SHP77 (cell line): ENCODE measurements at places on chromosomes 7 and 10.

- no peak for DNase-seq
Observed at GRCh38 chr7:139915864-139916716, 87.0 kb downstream of the TBXAS1 start.

GRCh38 chr7:116259156-116259870, 49.0 kb downstream of the TES start:
- no peak for DNase-seq

DNA sequence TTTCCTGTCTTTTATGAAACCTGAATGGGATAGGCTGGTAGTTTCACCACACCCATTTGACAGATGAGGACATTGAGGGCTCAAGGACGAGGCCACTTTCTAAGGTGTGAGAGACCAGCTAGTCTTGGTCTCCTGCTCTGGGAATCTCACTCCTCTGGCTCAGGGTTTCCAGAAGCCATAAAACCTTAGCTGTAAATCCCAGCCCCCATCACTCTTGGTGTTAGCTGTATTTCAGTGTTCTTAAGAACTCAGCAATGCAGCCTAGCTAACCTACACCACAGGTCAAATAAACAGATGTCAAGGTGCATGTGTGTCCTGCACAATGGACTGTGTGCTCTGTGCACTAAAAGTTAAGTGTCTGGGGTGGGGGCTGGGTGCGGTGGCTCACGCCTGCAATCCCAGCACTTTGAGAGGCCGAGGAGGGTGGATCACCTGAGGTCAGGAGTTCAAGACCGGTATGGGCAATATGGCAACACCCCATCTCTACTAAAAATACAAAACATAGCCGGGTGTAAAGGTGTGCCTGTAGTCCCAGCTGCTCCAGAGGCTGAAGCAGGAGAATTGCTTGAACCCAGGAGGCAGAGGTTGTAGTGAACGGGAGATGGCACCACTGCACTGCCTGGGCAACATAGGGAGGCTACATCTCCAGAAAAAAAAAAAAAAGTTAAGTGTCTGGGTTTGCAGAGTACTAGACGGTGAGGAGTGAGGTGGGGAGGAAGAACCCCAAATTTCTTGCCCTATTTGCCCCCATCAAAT, 567 bp upstream of the EPO start:
- no peak for DNase-seq

DNA sequence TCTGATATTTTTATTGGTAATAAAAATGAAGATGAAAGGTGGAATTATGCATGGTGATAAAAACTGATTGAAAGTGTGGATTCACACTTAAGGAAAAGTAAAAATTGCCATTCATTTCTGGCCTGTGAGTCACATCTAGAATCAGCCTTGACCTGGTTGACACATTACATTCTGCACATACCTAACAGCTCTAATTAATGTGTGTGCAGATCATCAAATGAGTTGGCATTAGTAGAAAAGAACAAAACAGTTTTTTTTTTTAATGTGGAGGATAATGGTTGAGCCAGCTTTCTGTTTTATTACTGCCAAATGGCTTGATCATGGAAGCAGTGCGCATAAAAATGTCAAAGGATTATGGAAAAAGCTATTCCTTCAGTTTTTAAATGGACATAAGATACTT, 142.6 kb upstream of the TMEM196 start:
- DNase-seq, result no peak

- no peak for DNase-seq
Observed at GRCh38 chr10:22058201-22058600, 54.7 kb upstream of the DNAJC1 start.

GRCh38 chr7:130946114-130946513, 212.1 kb upstream of the KLF14 start:
- DNase-seq, result no peak

DNA sequence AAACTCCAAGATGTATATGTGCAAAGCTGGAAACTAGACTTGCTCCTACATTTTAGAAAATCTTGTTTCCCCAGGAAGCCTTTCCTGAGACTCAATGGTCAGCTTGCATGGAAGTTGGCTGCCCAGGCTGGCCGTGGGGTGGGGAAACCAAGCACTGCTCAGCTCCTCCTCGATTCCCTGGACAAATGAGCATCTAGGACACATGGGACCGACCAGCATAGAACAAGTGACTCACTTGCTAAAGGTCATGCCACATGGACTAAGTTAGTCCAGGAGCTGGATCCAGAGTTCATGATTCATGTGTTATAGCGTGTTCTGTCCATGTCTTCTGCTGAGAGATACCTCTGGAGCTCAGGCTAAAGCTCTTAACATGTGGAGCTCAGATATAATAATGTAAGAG, 6.2 kb downstream of the FAM180A start:
- DNase-seq, result no peak

GRCh38 chr7:30171766-30172447, 37.1 kb downstream of the MTURN start:
- no peak for DNase-seq

GRCh38 chr10:15344876-15345285, 26.2 kb downstream of the FAM171A1 start:
- DNase-seq, result peak; percentile 52

- no peak for DNase-seq
Observed at GRCh38 chr7:49486974-49487829, 286.2 kb upstream of the VWC2 start.

DNA sequence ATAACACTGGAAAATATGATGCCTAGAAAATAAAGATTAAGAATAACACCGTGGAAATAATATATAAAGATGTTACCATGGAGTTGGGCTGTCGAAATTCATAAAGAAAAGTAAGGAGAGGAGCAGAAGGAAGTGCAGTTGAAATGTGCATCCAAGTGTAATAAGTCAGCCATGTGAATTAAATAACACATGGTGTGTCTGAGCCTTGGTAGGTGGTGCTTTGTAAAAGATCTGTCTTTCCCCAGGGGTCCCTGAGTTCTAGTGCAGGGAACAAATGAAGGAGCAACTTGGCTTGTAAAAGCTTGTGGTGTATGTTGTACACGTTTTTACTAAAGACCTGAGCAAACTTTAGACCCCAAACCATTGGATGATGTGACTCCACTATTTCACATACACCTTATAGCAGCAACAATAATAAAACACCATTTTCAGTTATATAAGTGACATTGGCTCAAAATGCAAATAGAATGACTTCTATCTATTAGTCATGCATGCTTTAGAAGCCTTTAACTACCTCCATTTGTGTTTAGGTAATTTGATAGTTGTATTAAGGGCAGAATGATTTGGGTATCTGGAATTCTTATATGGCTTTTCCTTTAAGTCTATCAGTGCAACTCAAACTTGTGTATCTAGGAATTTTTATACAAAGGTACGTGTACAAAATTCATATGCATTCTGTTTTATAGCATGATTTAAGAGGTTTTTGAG, 11.3 kb downstream of the STARD3NL start:
- DNase-seq, result no peak
